Astrocyte of the spinal cord (primary cell): ENCODE measurements at places on chromosomes 5 and 9.

GRCh38 chr9:107340920-107341632 lies 58.0 kb downstream of the RAD23B start:
- peak; percentile 53 for DNase-seq

DNA sequence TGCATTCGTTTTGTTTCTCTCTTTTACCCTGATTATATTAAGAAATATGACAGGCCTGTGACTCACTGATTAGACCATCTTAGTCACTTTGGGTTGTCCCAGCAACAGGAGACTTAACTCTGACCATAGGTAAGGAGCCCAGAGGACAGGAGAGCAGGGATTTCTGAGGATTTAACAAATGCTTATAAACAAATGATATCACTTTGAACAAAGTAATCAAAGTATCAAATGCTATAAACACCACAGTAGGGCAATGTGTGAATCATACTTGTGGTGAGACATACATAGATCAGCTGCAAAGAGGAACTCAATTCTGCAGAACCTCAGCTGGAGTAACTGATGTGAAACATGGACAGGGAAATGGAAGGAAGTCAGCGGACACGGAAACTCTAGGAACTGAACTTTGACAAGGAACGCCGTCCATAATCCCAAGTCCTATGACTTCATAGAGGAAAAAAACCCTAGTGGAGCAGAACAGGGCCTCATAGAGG lies 190.6 kb upstream of the MSX2 start:
- DNase-seq, result peak; percentile 87

- DNase-seq, result no peak
Measured at GRCh38 chr5:74408150-74409043, 232.1 kb downstream of the ENC1 start.

DNA sequence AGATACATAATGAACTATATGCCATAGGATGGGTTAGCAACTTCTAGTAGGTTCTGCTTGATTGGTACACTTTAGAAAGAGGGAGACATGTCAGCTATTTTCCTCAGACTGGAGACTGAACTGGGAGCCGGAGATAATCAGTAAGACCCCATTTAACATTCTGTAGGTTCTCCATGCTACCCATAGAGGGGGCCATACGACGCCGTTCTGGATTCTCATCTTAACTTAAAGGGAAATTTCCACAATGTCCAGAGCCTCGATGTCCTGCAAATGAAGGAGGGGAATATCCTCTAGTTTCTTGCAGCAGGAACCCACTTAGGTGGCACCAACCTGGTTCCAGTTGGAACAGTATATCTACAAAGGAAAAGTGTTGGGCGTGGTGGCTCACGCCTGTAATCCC lies 22.3 kb upstream of the NPM1 start:
- DNase-seq, result peak; percentile 18

GRCh38 chr5:120942596-120943350 lies 478.7 kb downstream of the PRR16 start:
- DNase-seq, result no peak

DNA sequence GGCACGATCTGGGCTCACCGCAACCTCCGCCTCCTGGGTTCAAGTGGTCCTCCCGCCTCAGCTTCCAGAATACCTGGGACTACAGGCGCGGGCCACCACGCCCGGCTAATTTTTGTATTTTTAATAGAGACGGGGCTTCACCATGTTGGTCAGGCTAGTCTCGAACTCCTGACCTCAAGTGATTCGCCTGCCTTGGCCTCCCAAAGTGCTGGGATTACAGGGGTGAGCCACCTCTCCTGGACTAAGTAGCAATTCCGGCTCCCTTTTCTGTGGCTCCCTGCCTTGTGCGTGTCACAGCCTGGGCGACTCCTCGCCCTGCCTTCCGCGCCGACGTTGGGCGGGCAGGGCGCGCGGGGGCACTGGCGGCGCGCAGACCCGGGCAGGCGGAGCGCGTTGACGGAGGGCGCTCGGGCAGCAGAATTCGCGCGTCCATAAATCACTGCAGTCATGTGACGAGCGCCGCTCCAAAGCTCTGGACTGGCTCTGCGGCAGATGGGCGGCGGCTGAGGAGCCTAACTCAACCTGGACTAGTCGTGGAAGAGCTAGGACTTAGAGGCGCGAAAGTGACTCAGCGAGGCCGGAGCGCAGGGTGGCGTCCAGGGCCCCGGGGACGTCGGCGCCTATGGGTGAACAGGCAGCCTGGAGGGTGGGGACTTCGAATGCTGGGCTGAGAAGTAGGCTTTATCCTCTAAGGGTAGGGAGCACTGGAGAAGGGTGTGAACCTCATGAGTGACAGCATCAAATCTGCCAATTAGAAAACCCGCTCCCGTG lies 1.4 kb upstream of the CIZ1 start:
- peak; percentile 82 for DNase-seq

GRCh38 chr5:15489571-15490235 lies 10.3 kb upstream of the FBXL7 start:
- DNase-seq, result no peak

- DNase-seq, result no peak
Measured at GRCh38 chr5:125481506-125482465, 735.3 kb upstream of the ZNF608 start.

- peak; percentile 9 for DNase-seq
Measured at GRCh38 chr5:55278778-55279177, 28.7 kb downstream of the DHX29 start.

GRCh38 chr9:27341545-27342294 lies 44.8 kb upstream of the EQTN start:
- DNase-seq, result no peak

DNA sequence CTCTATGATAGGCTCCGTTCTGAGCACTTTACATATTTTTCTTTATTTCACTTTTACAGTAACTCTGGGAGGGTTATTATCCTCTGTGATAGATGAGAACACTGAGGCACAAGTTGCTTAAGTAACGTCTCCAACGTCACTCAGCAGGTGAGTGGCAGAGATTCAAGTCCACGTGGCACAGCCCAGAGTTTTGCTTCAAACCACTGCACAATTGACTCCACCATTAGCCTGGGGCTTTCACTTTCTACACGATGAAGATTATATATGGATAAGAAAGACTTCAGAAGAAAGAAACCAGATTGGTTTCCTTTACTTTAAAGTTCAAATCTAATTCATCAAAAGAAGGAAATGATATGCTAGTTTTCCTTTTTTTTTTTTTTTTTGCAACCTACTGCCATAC lies 245.9 kb downstream of the SYK start:
- DNase-seq, result no peak

- no peak for DNase-seq
Measured at GRCh38 chr5:107005161-107005560, 665.6 kb downstream of the EFNA5 start.
